ENCODE measurements at places on chromosomes 3 and 15. TPM values are rescaled to one million over a fixed set of nuclear protein-coding genes. Genes with fewer than 3 reads are reported as not detected.
A peak's percentile ranks its signal among the peaks of the same experiment; 100 is the strongest.

FAM240A gene
- total RNA-seq: not detected

AKAP13 gene
- 65.7 TPM for total RNA-seq

COL6A6 gene
- not detected for total RNA-seq

CHRM5 gene
- total RNA-seq: not detected

ARHGAP11A gene
- 38.6 TPM for total RNA-seq

SLC22A13 gene
- 1.9 TPM for total RNA-seq

ECE2 gene
- not detected for total RNA-seq

CORO2B gene
- total RNA-seq: 0.79 TPM

CHP1 gene
- total RNA-seq: 70.4 TPM

ZDHHC19 gene
- not detected for total RNA-seq

ZFAND6 gene
- total RNA-seq: 57.6 TPM

SATB1 gene
- 0.23 TPM for total RNA-seq

C3orf22 gene
- total RNA-seq: not detected

C15orf62 gene
- 0.52 TPM for total RNA-seq

DNA sequence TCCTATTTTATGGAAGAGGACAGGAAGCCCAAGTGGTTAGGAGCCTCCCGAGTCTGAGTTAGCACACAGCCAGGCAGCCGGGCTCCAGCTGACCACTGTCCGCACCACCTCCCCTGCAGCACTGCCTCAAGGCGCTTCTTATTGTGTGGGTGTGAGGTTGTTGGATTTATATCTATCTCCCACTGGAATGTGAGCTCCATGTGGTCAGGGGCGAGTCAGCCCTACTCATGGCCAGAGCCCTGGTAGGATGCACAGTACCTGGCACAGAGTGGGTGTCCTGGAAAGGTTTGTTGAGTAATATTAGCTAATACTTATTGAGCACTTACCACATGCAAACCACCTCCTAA, 9.7 kb upstream of the FBLN2 start:
- DNase-seq: peak; percentile 45

- no peak for DNase-seq
These were observed 212.4 kb downstream of the TBC1D2B start for GRCh38 chr15:77865106-77865610.

- DNase-seq: no peak
These were observed 132.3 kb upstream of the UMPS start for GRCh38 chr3:124597979-124598378.

DNA sequence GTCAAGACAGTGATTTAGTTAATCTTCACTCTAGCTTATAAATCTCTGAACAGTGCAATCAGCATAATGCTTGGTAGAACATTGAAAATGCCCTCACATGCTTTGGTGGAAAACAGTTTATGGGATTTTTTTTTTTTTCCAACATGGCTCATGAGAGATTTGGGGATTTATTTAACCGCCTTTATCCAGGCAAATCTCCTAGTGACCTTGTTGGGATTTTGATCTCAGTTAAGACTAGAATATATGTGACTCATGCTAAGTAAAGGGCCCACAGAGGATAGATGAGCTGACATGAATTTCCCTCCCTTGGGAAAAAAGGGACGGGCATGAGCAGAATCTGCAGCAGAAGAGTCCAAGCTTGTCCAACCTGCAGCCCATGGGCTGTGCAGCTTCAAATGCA, 18.7 kb downstream of the LRTM1 start:
- no peak for DNase-seq

GRCh38 chr3:43017593-43018195, 38.6 kb downstream of the GASK1A start:
- no peak for DNase-seq

DNA sequence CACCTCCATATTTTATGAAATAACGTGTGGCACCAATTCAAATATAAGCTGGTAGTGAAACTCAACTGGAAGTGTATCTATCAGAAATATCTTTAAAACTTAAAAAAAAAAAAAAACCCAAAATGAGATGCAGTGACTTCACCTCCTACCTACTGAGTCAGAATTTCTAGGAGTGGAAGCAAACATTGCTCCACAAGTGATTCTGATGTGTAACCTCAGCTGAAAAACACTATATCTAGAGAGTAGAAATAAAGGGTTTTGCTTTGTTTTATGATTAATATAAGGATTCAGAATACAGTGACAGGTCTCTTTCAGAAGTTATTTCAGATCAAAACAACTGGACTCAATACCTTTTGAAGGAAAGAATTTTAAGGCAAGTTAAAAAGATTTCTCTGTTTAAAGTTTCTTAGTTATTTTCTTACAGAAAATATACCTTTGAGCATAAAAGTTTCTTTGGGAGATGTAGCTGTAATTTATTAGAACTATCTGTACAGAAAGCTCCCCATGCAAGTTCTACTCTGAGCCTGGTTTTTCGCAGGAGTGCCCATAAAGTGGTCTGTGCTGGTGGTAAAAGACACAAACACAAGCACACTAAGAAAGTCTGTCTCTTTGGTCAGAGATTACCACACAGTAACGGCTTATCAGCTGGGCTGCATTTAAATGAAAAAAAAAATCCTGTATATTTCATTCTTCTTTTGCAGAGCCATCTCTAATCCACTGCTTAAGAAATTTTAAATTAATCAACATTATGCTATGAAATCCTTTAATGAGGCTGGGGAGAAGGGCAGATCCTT, 59.9 kb upstream of the PPIB start:
- DNase-seq: no peak

GRCh38 chr15:74873756-74874424, 725 bp upstream of the SCAMP2 start:
- DNase-seq: no peak

DNA sequence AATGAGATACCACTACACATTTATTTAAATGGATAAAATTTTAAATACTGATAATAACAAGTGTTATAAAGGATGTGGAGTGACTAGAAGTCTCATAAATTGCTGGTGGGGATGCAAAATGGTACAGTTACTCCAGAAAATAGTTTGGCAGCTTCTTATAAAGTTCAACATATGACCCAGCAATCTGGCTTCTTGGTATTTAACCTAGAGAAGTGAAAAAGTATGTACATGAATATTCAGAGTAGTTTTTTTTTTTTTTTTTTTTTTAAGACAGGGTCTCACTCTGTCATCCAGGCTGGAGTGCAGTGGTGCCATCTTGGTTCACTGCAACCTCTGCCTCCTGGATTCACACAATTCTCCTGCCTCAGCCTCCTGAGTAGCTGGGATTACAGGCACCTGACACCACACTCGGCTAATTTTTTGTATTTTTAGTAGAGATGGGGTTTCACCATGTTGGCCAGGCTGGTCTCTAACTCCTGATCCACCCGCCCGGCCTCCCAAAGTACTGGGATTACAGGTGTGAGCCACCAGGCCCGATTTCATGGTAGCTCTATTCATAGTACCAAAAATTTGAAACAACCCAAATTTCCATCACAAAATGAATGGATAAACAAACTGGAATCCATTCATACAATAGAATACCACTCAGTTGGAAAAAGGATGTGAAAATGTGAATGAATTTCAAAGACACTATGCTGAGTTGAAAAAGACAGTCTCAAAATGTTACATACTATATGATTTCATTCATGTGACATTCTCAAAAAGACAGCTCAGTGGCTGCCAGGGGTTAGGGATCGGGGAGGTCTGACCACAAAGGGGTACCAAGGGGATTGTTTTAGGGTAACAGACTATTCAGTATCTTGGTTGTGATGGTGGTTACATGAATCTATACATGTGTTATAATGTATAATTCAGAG, 14.4 kb downstream of the RRP9 start:
- DNase-seq: no peak

GRCh38 chr15:66611257-66612053, 45.7 kb upstream of the LCTL start:
- no peak for DNase-seq

- peak; percentile 62 for DNase-seq
These were observed 471.9 kb upstream of the FRG2C start for GRCh38 chr3:75192146-75192616.

DNA sequence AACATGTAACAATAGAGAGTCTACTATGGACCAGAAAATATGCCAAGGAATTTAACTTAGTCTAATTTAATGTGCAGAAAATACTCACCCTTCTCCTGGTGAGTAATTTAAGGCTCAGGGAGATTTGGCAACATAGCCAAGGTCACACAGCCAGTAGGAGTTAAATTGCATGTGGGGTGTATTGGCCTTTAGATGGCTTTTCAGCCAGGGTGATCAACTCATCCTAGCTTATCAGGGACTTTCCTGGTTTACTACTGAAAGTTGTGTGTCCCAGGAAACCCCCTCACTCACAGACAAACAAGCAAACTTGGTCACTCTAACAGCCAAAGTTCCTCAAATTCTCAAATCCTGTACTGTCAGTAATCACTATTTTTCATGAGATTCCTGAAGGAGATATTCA, 2.6 kb upstream of the SLC9A9 start:
- DNase-seq: peak; percentile 51

GRCh38 chr3:15542614-15543013, 21.1 kb upstream of the COLQ start:
- no peak for DNase-seq

GRCh38 chr3:126119976-126120375, 36.1 kb upstream of the SLC41A3 start:
- DNase-seq: no peak

DNA sequence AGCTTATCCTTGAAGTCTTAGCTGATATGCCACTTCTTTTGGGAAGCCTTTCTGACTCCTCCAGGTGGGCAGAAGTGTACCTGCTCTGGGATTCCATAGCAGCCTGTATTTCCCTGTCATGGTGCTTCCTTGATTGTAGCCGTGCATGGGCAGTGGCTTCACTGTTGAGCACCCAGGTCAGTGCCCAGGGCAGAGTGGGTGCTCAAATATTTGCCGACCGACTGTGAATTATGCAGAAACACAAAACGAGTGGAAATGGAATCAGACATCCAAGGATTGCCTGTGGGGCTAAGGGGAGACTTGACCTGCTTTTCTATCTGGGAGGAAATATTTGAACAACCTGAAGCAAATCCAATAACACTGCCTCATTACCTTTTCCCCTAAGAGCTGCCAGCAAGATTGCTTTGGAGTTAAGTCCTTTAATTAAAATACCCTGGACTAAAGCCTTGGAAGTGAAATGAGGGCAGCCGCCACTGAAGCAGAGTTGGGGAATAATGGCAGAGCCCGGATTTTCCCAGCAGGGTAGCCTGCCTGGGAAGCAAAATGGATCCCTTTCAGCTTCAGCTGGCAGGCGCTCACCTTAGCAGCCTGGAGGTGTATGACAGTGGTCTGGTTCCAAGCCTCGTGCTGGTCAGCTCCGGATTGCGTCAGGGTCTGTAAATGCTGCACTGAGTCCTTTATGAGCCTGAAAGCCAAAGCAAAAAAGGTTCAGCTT, 14.9 kb downstream of the ACOX2 start:
- no peak for DNase-seq

- peak; percentile 87 for DNase-seq
These were observed 314.7 kb downstream of the LPP start for GRCh38 chr3:188468662-188469061.

DNA sequence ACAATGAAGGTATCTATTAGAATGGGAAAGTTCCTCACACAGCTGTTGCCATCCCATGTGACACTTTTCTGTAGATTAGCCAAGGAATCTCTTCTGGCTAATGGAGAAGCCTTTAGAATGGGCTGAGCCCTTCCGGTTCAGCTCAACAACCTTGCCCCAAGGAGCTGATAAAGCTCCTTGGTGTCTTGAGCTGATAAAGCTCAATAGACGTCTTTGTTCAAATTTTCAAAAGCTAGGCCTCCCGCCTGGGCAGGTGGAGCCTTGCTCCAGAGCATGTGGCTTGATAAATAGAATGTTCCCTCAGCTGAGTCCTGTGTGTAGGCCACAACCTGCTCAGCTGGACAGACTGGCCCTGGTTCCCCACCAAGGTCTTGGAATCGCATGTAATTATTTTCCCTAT, 7.2 kb upstream of the BNIP2 start:
- DNase-seq: no peak

- no peak for DNase-seq
These were observed 19.4 kb upstream of the CA12 start for GRCh38 chr15:63401078-63401477.

DNA sequence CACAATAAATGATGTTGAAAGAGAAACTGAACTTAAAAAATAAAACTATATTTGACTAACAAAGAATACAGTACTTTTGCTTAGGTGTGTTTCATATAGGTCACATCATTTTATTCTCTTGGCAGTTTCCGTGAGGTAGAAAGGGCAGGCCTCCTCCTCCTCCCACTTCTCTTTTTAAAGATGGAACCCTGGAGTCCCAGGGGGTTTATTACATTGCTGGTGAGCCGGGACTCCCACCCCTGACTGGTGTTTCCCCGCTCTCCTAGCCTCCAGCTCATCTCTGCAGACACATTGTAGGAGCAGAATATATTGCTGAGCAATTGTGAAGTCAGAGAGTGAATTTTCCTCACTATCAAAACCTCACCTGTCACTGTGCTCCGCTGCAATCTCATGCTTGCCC, 30.0 kb downstream of the ZDHHC23 start:
- DNase-seq: no peak

DNA sequence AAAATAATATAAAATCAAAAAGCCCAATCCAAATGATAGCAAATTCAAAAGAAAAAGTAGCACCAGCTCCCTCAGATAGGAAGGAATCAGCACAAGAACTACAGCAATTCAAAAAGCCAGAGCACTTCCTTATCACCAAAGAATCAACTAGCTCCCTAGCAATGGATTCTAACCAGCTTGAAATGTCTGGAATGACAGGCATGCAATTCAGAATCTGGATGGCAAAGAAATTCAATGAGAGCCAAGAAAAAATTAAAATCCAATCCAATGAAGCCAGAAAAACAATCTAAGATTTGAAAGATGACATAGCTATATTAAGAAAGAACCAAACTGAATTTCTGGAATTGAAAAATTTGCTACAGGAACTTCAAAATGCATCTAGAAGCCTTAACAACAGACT, 1334.4 kb upstream of the ALCAM start:
- no peak for DNase-seq

- no peak for DNase-seq
These were observed 69.3 kb upstream of the CBLB start for GRCh38 chr3:105938101-105938500.

- peak; percentile 56 for DNase-seq
These were observed 34.8 kb upstream of the RASA2 start for GRCh38 chr3:141452045-141452444.

GRCh38 chr3:29226706-29227105, 54.2 kb upstream of the RBMS3 start:
- no peak for DNase-seq

Measured in MCF 10A (cell line).